Lung (tissue), 17 donors: ENCODE measurements at places on chromosomes 11 and 22.
A peak's percentile ranks its signal among the peaks of the same experiment; 100 is the strongest.

- DNase-seq: no peak
Measured at GRCh38 chr22:26941896-26942636, 284.7 kb downstream of the MIAT start.

- DNase-seq: peak; percentile 73
Measured at GRCh38 chr11:73295241-73295995, 12.7 kb upstream of the ARHGEF17 start.

GRCh38 chr11:82465481-82465880 is 268.2 kb downstream of the FAM181B start:
- no peak for DNase-seq

DNA sequence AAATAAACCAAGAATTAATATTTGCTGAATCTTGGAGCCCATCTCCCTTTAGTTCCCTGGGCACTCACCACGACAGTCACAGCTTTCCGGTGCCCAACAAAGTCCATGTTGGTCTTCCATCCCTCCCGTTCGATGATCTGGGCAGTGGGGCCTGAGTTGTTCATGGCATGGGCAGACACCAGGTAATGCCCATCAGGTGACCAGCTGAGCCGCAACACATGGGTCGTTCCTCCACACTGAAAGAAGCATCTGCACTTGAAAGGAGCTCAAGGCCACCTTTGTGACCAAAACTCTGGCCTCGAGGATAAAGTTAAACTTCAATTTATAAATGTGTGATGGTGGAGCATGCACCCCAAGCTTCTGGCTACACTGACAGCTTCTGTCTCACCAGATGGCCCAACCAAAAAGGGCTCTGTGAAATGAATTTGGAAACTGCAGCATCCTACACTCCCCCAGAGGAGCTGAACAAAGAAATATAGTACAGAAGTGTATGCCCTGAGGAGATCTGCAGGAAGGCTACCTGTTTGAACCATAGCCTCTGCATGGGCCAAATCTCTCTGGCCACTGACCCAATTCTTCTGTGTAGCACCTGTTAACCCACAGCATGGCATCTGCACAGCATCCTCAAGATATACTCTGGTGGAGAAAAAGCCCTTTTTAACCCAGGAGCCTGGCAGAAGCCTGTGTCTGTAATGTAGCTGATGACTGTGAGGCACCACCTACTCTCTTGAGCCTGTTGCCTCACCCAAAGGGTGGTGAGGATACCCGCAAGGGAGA is 37.1 kb downstream of the HIRA start:
- no peak for DNase-seq

GRCh38 chr11:4936745-4937144 is 10.7 kb downstream of the OR51A4 start:
- DNase-seq: no peak

GRCh38 chr11:106477776-106478175 is 400.3 kb downstream of the AASDHPPT start:
- no peak for DNase-seq

GRCh38 chr11:75342231-75342918 is 9.1 kb downstream of the ARRB1 start:
- peak; percentile 80 for DNase-seq

DNA sequence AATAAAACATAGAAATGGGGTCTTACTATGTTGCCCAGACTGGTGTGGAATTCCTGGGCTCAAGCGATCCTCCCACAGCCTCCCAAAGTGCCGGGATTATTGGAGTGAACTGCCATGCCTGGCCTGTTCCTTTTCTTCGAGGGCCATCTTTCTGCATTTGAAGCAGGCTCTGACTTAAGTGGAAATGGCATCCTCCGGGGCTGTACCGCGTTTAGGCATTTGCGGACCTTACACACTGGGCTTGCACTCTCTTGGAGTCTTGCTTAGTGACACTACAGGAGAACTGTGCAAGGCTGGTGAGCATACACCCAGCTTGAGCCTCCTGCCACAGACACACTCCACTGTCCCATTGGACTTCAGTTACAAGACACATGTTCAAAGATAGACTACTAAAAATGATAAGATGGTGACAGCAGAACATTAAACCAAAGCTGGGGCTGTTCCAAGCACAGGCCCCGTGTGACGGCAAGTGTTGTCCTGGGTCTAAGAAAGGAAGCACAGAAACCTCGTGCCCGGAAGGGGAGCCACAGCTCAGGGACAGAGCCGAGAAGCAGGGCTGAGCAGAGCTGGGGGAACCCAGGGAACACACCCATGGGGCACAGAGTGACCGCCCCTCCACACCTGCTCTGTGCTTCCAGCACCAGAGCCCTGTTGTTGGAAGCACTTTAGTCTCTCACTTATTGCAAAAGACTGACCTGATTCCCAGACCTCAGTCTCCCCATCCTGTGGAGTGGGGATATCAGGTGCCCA is 59.0 kb upstream of the SHANK2 start:
- DNase-seq: no peak

- no peak for DNase-seq
Measured at GRCh38 chr22:42630901-42631602, 9.3 kb downstream of the ATP5MGL start.

- no peak for DNase-seq
Measured at GRCh38 chr22:26707581-26707980, 50.2 kb downstream of the MIAT start.
